Activated naive CD4-positive, alpha-beta T cell treated with anti-CD3 and anti-CD28 coated beads, Interleukin-2, amount 10 ng/mL, durations not matched to agents 7 days and 5 days (primary cell): ENCODE measurements at places on chromosomes 3 and 15.

DNA sequence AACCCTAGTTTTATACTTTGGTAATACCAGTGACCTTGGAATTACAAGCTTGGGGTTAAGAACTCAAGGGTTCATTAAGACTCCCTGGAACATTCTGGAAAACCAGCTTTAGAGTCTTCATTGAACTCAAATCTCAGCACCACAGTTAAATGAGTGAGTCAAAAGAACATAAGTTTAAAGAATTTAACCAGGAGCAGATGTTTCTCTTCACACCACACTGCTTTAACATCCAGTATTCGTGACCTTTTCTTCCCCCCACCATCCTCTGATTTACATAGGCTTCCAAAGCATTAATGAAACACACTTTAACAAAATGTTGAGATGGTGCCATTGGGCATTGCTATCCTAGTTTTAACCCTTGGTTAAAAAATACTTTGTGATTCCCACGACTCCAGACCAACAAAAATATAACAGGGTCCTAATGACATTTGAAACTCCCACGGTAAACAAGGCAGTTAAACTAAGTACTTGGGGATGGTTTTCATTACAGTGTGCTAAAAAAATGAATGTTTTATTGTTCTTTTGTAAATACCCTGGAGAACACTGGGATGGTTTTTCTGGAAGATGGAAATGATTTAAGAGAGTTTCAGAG is 123.9 kb downstream of the OXNAD1 start:
- DNase-seq: no peak

DNA sequence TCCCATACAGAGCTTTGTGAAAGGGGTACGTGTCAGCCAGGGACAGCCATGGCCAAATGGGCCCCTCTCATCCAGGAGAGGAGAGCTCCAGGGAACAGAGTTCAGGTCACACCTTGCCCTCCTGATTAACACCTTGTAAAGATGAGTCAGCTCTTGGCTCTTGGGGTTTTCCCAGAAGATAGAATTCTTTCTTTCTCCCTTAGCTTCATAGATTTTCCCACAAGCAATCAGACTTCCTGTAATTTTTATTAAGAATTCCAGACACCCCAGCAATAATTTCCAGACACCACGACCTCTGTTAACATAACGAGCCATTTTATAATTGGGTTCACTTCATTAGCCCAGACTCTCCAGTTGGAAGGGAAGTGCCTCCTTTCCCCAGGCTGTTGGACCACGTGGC is 86.4 kb downstream of the LRTM1 start:
- DNase-seq: no peak

DNA sequence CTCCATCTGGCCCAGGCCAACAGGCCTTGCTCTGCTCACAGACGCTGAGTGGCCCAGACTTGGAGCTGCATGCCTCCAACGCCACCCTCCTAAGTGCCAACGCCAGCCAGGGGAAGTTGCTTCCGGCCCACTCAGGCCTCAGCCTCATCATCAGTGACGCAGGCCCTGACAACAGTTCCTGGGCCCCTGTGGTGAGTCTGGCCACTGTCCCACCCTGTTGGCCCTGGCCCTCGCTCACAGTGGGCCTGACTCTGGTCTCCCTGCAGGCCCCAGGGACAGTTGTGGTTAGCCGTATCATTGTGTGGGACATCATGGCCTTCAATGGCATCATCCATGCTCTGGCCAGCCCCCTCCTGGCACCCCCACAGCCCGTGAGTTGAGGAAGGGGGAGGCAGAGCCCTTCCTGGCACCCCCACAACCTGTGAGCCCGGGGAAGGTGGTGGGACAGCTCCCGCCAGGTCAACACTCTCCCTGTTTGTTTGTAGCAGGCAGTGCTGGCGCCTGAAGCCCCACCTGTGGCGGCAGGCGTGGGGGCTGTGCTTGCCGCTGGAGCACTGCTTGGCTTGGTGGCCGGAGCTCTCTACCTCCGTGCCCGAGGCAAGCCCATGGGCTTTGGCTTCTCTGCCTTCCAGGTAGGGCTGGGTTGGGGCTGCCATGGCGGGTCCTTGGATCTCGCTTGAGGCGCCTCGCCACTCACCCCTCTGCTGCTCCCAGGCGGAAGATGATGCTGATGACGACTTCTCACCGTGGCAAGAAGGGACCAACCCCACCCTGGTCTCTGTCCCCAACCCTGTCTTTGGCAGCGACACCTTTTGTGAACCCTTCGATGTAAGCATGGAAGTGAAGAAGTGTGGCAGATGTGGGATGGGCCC is 10.0 kb downstream of the NT5DC2 start:
- DNase-seq: no peak

DNA sequence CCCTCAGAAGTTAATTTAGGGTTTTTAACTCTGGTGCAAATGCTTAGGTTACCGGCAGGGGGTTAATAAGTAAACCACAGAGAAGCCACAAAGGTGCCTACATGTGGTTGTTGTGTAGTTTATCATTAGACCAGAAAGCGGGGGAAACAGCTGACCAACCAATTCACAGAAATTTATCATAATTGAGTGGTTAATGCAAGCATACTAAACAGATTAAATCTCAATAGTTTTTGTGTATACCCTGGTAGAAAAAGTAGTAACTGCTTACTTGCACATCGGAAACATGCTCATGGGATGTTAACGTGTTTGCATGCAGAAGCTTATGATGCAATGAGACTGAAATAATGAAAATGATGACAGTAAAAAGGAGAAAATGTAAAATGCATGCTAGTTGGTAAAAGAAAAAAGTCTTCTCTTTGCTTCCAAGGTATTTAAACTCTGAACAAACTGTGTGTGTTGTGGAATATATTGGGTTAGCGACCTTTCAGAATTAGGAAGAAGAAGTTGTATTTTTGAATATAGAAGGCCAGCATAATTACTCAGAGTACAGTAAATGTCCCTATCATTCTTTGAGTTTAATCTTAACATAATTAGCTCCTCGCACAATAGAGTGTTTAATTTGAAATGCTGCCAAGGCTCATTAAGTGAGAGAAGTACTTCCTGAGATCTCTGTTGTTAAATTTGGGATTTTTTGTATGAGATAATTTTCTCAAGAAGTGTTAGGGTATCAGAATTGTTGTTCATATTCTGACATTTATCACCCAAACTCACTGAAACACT is 316.2 kb downstream of the PTPRG start:
- no peak for DNase-seq

- DNase-seq: no peak
Measured at GRCh38 chr15:47614360-47615011, 102.8 kb upstream of the SEMA6D start.

DNA sequence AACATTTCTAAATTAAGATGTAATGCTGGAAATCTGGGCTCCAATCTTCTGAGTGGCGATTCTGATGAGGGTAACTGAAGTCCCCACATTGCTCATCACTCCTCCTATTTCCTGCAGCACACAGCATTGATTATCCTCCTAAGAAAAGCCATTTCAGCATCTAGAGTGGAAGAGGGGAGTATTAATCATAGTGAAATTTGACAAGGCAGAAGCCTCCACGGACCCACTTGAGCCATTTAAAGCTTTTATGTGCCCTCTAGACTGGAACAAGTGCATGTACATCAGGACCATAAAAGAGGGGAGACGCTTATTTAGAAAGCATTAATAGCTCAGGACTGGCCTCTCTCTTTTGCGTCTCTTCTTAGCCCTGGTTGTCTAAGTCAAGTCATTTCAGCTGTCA is 25.8 kb downstream of the AQP9 start:
- no peak for DNase-seq

DNA sequence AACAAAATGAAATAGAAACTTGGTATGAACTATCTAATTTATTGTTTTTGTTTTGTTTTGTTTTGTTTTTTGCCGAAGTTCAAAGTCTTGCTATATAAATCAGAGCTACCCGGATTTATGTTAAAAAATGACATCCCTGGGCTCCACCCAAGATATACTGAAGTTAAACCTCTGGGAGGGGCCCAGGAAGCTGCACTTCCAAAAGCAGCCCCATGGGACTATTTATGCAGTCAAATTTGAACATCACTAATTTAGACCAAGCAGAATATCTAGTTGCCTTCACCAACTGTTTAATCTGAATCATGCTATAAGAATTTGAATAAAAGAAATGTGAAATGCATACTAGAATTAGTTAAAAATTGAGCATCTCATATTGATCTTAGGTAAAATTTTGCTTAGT is 32.2 kb downstream of the PEX5L start:
- DNase-seq: no peak

- DNase-seq: no peak
Measured at GRCh38 chr15:89839167-89839810, 24.6 kb upstream of the ANPEP start.

GRCh38 chr3:164468055-164468454 is 610.2 kb downstream of the SI start:
- no peak for DNase-seq

- DNase-seq: no peak
Measured at GRCh38 chr3:183444748-183445147, 16.3 kb upstream of the MCF2L2 start.

GRCh38 chr3:4752201-4753072 is 226.8 kb upstream of the BHLHE40 start:
- no peak for DNase-seq

DNA sequence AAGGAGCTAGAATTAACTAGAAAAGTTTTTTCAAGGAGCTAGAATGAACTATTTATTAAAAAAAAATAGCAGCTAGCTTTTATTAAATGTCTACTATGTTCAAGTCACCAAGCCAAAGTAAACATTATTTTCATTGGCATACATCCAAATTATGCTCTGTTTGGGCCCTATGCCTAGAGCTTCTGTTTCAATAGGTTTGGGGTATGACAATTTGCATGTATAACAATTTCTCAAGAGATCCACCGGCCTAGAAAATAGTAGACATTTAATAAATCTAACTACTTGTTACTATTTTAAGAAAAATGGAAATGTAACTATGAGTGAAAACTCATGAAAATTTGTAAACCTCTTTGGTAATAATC is 8.0 kb downstream of the GABRR3 start:
- no peak for DNase-seq

DNA sequence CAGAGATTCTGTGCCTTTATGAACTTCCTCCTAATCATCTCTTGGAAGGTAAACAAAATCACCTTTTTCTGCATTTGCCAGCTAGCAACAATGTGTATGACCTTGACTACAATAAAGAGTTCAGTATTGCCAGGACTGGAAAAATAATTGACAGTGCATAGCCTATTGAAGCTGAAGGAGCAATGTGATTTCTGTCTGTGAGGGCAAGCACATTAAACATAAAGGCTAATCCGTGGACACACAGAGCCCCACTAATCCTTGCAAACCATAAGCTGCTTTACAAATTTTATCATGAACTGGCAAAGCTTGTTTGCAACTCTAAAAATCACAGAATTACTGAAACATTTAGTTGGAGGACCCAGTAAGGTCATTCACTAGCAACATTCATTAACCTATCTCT is 563.8 kb downstream of the PYDC2 start:
- DNase-seq: no peak

DNA sequence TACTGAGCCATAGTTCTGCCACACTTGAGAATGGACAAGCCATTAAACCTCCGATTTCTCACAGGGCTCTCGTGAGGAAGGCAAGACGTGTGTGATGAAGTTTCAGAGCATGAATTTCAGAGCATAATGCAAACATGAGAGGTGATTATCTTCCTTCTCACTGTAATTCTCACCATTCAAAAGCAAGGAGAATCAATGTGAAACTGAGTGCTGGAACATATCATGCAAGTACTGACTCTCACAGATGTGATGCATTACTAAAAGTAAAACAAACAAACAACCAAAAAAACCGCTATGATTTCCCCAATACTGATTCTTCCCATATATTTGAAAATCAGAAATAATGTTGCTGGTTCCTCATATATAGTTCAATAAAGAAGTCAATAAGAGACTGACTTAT is 23.7 kb downstream of the P3H2 start:
- DNase-seq: no peak

DNA sequence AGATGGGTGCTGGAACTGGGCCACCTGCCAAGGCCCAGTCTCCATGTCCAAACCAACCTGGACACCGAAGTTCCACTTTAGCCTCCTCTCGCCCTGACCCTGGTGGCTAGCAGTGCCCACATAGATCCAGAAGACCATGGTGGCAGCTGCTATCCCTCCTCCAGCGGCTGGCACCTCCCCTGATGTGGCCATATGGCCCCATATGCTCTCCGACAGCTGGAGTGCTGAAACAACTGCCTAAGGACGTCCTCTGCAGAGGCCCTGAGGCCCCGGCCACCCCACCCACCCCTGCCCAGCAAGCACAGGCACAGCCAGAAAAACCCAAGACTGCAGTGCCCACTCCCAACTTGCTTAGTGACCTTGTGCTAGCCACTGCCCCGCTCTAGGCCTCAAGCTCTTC is 182.3 kb upstream of the LINGO1 start:
- no peak for DNase-seq

DNA sequence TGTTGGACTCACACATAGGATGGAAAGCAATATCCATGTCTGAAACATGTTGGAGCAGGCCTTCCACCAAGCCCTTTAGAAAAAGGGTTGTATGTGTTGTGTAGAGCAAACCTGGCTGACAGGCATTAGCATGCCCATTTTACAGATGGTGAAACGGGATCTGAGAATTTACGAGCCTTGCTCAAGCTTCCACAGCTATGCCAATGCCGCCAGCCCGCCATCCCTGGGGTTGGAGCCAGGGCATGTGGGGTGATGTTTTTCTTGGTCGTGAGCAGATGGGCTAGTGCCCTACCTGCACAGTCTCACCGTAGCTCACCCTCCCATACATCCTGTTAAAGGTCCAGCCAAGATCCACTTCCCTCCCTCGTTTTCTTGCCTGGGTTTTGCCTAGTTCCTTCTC is 97.5 kb upstream of the TLE3 start:
- DNase-seq: no peak

- no peak for DNase-seq
Measured at GRCh38 chr15:42528970-42529369, 19.6 kb downstream of the LRRC57 start.

DNA sequence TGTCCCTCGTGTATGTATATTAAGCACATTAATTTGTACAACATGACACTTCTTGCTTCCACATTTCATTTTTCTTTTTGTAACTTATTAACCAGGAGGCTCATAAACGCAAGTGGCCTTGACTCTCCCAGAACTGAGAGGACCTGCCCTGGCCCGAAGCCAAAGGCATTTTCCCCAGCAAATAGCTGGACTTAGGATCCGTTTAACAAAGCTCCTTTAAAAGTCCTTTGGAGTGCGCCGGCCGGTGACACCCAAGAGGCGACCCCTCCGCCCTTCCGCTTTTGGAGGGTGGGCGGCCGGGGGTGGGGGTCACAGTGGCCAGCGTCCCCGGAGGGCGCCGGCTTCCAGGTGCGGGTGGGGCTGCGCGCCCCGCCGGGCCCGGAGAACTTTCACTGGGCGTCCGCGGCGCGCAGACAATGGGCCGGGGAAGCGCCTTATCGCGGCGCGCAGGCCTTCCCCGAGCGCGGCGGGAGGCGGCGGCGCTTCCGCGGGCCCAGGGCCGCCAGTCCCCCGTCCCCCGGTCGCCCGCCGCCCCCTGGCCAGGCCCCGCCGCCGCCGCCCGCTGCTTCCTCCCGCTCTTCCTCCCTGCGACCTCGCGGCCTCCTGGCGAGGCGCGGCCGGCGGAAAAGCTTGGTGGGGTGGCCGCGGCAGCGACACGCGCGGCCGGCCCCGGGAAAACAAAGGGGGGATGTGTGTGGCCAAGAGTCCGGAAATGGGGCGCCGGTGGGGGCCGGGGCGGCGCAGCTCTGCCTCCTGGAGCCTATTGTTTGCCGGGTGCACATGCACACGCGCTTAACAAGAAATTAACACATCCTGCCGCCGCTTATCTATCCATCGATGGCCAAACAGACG is 613.4 kb downstream of the MCTP2 start:
- no peak for DNase-seq
